GM12864 (cell line): ENCODE measurements at places on chromosomes 6 and 20.

- DNase-seq: no peak
These were observed 229.5 kb downstream of the ERMARD start for GRCh38 chr6:169980826-169981450.

DNA sequence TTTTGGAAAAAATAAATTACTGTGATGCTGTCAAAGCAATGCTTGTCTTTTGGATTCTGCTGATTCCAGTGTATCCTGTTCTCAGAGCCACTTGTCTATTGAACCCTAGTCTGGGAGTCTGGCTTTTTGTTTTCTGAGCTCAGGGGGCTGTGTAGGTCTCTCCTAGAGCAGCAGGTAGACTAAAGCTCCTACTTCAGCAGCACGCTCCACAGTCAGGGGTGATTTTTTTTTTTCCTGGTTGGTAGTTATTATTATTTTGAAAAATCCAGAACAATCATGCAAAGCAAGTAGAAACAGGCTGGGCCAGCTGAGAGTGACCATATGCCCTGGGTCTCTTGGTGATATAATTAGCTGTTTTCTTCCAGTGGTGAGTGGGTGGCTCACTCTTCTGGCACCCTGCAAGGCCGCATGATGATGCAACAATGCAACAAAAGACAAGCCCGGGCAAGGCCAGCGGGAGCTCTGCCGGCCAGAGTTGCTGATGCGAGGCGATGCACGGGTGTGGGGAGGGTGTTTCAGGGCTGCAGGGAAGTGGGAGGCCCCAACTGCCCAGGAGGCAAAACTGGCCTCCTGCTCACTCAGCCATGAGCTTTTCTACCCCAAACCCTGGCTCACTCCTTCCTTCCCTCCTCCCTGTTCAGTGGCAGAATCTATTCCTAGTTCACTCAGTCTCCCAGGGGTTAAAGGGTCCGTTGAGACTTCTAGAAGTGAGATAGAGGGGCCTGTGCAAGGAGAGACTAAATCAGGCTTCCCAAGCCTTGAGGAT is 11.5 kb upstream of the CDKN1A start:
- peak; percentile 79 for DNase-seq

- DNase-seq: no peak
These were observed 51.3 kb downstream of the VSTM2L start for GRCh38 chr20:37954190-37954589.

DNA sequence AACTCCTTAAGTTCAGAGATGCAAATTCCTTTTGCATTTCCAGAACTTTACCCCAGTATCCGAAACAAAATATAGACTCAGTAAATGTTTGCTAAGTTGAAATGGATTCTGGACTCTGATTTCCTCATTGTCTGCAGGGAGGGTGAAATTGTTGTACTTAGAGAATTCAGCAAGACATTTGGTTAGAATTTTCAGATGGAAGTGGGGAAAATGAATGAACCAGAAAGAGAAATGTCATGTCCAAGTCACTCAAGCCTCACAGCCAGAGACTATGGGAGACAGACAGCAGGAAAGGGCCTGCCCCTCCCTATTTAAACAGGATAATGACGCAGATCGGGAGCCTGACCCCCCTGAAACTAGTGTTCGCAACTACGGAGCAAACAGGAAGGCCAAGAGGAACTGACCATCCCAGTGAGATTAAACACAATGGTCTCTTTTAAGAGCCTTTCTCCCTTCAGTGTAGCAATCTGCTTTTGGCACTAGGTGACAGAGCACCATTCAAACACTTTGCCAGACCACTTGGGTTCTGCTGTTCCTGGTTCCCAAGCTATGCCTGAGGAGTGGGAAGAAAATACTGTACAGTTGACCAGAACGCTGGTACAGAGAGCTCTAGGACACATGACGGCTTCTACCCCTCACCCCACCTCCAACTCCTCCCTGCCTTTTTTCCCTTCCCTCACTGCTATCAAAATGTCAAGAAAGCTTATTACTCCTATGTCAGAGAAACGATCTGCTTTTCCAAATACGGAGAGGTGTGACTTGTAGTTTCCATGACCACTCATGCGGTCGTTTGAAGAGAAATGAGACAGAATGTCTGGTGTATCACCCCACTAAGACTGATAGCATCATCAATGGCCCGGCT is 13.7 kb downstream of the NEDD9 start:
- DNase-seq: no peak

GRCh38 chr6:163712981-163713380 is 298.5 kb downstream of the QKI start:
- DNase-seq: no peak

- DNase-seq: no peak
These were observed 21.0 kb downstream of the KHDC1L start for GRCh38 chr6:73204252-73204651.

DNA sequence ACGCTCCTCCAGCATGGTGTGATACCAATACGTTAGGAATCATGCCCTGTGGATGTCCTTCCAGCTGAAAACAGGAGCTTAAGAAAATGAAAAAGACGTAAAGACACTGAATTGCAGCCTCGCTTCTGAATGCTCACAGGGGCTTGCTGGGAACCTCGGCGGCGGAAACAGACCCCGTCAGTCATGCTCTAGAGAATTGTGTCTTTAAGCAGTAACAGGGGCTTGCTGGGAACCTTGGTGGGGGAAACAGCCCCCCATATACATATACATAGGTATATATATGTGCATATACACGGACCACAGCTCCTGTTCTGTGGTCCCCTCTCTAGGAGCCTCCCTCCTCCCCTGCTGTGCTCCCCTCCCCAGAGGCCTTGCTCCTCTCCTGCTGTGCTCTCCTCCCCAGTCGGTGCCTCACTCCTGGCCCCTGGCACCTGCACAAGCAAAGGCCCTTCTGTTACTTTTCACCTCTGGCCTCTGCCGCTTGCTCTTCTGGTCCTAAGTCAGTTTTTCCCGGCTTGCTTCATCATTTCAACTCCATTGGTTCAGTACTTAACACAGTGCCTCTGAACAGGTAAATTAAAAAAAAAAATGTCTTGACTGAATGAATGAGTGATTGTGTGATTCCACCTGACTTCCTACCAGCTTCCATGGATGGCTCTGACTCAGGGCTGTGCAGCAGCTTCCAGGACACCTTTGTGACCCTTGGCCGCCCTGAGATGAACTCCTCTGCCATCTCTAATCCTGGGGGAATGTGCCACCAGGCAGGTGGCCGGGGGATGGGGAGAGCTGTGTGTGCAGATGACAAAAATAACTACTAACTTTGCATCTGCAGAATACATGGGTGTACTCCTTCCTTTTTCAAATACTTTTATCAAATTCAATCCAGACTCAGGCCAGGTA is 246.1 kb downstream of the SMOC2 start:
- no peak for DNase-seq

DNA sequence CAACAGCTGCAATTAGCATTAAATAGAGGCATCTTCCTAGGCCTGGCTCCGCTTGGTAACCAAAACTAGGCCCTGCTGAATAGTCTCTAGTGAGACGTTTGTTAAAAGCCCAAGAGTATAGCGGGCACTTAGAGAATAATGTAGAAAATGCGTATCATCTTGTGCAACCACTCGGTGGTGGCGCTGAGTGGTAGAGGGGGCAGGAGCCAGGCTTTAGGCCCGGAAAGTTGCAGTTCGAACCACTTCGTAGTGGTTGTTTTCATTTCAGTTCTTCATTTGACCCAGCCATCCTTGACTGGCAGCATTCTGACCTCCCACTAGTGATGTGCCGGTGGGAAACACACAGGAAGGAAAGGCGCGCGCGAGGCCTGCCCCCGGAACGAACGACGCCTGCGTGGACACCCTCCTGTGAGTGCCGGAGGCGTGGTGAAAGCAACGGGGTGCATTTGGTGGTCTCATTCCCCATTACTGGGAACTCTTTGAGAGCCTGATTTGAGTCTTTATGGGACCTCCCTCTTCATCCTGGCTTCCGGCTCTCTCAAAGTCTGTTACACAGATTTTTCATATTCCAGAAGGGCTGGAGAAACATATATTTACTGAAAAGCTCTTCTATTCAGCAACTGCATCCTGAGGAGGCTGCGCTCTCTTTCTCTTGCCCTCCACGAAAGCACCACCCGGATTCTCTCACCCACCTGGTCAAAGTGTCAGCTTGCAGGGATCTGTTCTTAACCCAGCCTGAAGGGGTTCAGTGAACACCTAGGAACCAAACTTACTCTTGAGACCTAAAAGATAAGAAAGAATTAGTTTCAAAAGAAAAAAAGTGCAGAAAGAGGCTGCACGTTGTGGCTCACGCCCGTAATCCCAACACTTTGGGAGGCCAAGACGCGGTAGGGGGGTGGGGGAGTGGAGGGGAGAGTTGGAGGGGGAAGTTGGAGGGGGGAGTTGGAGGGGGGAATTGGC is 18.2 kb downstream of the GPX5 start:
- no peak for DNase-seq

DNA sequence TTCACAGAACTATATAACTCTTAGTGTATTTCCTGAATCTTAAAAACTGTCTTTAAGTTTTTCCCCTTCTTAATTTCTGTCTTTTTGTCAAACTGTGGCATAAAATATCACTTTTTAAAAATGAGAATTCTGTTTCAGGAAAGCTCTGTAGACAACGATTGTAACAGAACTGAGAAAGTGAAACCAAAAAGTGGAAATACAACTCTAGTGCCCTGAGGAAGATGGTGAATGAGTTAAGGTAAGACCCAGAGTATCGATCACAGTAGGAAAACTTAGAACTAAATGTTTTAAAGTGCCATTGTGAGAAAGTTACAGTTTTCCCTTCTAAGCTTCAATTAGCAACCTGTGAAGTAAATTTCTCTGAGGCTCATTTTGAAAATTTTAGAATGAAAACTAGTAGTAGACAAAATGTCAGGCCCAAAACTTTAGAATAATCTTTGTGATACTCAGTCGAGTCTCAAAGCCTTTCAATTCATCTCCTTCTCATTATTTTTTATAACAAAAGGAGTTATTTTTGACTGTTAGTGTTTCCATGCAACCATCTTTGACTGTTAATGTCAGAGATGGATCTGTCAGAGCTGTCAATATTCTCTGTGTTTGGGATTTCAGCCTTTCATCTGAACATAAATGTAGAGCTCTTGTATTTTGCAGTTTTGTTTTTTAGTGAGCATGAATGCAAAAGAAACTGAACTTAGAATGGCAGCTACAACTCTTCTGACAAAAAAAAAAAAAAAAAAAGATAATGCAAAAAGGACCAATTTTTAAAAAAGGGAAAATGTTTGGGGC is 19.0 kb upstream of the TRDN start:
- DNase-seq: no peak

GRCh38 chr20:48740712-48741111 is 87.1 kb downstream of the PREX1 start:
- peak; percentile 78 for DNase-seq

DNA sequence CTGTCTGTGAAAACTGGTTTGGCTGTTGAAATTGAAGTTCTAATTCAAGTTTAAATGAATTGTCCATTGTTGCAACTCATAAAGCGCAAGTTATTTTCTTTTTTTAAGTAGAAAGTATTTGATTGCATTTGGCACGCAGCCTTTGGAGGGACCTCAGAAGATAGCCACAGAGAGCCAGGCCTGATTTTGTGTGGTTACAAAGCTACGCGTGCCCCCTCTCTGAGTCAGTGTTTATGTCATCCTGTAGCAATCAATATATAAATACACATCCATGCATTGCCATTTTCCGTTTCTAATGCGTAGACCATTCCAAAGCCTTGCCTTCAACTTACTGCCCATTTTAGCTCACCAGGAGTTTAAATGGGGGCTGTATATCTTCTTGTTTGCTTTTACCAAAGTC is 173.2 kb downstream of the TMEM242 start:
- DNase-seq: no peak

GRCh38 chr20:55610756-55611155 is 394.6 kb downstream of the CBLN4 start:
- no peak for DNase-seq

GRCh38 chr6:30687659-30688431 is 1.4 kb upstream of the PPP1R18 start:
- DNase-seq: no peak

DNA sequence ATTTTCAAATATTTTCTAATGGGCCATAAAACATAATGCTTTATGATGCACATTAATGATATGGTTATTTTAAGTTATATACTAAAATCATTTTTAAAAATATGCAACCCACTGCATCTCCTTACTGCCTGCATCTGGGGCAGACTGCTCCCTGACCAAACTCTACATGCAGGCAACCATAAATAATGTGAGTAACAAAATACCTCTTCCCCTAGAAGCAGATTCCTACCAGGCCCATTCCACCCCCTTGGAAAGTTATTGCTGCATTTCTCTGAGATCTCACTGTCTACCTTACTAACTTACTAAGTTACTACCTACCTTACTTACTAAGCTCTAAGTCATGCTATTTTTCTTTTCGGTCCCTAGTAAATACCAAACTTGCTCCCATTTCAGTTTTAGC is 71.8 kb downstream of the ATG5 start:
- no peak for DNase-seq

DNA sequence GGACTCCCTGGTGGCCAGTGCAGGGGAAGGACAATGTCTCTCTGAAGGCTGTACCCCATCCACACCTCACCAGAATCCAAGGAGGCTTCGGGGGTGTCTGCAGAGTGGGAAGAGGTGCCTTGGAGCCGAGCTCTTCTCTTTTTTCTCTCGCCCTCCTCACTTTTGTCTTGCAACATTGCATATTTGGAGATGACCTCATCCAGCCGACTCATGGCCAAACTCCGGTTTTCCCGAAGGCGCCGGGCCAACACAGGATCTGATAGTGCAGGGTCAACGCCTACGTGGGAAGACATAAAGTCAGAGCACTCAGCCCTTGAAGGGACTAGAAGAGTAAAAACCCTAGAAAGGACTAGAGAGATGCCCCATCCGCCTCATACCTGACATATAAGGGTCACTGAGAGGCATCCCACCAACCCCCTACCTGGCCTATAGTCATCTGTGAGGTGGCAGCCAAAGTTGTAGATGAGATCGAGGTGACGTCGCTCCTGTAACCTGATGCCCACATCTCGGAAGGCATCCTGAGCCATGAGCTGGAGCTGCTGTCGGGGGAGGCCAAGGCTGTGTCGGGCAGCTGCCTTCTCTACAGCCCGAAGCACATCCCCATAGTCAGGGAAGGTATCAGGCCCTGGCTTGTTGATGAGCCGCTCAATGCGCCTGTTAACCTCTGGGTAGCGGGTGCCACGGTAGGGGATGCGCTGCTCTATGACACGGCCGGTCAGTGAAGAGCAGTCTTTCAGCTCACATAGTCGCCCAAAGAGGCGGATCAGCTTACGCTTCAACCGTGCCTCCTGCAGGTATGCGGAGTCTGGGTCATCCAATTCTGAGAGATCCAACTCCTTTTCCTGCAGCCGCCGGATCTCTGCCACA is 3.0 kb upstream of the ZBTB22 start:
- DNase-seq: no peak

GRCh38 chr20:32522776-32523612 is 62.1 kb downstream of the NOL4L start:
- no peak for DNase-seq

- no peak for DNase-seq
These were observed 117.0 kb downstream of the MYLK4 start for GRCh38 chr6:2633736-2634135.

GRCh38 chr6:43676962-43677606 is 10.5 kb downstream of the MRPS18A start:
- DNase-seq: no peak
